ENCODE measurements at places on chromosomes 4 and X.
A peak's percentile ranks its signal among the peaks of the same experiment; 100 is the strongest.

- no peak for DNase-seq
Observed at GRCh38 chr4:123826896-123827295, 430.3 kb downstream of the SPRY1 start.

- DNase-seq, result no peak
Observed at GRCh38 chr4:14149176-14150053, 521.9 kb upstream of the BOD1L1 start.

DNA sequence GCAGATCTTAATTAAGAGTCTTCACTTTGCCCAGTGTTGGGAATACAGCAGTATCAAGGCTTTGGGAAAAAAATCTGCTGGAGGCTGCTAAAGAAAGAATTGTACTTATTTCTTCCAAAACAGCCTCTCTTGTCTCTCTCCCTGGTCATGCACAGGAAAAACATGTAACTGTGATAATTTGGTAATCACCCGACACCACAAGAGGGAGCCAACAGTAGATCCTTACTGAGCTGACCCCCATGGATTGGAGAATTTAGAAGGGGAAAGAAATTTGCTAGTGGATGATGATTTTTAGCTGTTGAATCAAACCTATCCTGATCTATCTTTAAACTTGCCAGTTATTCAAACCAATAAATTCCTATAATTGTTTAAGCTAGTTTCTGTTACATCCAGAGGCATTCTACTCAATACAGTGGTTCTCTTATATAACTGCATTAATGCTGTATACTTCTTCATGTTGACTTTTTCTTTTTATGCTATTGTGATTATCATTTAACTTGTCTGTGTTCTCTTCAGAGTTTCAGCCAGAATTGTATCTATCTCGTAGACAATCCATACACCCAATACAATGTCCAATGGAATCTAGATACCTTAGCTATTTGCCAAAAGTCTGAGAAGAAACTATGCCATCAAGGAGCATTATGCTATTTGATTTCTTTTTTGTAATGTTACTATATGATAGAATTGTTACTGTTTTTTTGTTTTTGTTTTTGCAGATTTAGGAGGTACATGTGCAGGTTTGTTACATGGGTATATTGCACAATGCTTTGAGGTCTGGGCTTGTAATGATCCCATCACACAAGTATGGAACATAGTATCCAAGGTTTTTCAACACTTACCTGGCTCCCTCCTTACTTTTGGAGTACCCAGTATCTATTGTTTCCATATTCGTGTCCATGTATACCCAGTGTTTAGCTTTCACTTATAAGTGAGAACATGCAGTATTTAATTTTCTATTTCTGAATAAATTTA is 31.3 kb upstream of the ARHGEF38 start:
- DNase-seq, result peak; percentile 8

- DNase-seq, result no peak
Observed at GRCh38 chr4:5128569-5128968, 77.3 kb downstream of the STK32B start.

DNA sequence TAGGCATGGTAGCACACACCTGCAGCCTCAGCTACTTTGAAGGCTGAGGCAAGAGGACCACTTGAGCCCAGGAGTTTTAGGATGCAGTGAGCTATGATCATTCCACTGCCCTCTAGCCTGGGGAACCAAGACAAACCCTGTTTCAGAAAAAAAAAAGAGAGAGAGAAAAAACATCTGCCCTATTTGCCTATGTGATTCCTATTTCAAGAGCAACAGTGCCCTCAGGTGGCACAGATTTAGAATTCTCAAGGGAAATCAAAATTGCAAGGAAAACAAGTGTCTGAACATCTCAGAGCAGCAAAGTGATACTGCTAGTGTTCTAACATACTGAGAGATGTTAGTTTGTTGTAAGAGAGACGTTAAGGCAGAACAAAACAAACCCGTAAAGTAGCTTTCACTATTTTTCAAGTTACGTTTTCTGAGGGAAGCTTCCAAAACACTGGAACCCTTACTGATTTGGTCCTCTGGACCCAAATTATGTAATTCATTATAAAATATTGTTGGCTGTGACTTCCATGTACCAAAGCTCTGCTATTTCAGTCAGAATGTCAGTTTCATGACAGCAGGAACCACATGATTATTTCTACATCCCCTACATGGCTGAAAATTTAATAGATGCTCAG is 7.9 kb downstream of the BDH2 start:
- DNase-seq, result peak; percentile 77

GRCh38 chrX:129981752-129982299 is 609 bp upstream of the BCORL1 start:
- DNase-seq, result peak; percentile 9

DNA sequence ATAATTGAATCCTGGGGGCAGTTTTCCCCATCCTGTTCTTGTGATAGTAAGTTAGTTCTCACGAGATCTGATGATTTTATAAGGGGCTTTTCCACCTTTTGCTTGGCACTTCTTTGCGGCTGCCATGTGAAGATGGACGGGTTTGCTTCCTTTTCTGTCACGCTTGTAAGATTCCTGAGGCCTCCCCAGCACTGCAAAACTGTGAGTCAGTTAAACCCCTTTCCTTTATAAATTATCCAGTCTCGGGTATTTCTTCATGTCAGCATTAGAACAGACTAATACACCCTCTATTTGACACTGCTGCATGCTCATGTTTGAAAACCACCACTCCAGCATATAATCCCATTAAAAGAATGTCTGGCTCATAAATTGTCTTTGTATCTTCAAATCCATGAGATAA is 264.4 kb upstream of the ITM2A start:
- DNase-seq, result no peak

GRCh38 chr4:168631241-168632162 is 134.7 kb downstream of the PALLD start:
- DNase-seq, result no peak

DNA sequence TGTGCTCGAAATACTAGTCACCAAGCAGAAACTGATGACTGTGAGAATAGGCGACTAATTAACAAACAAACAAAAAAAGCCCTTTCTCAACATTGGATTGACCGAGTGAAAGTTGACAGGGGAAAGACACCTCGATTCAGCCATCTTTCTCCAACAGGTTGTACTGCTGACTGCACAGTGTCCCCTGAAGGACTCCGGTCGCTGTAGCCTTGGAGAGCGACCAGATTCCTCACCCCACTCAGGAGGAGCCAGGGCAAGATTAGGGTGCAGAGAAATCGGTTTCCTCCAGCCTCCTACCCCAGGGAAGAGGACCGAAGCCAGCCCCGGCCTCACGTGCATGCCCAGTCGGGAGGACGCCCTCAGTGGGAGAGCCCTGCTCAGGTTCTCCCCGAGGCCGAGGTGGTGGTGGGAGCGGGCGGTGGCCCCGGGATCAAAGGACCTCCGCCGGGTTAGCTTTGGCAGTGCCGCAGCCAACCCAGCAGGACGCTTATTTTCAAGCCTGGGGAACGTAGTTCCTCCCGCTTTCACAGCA is 1.1 kb upstream of the RAP1GDS1 start:
- DNase-seq, result peak; percentile 39

DNA sequence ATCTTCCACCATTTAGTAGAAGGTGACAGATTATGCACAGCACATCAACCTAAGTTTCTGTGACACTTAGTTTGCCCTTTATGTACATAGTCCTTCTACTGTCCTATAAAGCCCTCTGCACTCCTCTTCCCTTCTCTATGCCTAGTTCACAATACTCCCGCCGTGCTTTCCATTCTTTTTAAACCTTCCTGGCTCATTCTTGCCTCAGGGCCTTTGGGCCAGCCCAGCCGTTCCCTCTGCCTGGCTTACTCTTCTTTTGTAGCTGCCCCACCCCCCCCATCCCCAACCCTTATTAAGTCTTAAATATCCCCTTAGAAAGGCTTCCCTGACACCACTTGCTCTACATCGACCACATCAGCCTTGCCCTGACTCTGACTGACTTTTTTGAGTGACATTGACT is 33.0 kb downstream of the SGMS2 start:
- DNase-seq, result no peak

DNA sequence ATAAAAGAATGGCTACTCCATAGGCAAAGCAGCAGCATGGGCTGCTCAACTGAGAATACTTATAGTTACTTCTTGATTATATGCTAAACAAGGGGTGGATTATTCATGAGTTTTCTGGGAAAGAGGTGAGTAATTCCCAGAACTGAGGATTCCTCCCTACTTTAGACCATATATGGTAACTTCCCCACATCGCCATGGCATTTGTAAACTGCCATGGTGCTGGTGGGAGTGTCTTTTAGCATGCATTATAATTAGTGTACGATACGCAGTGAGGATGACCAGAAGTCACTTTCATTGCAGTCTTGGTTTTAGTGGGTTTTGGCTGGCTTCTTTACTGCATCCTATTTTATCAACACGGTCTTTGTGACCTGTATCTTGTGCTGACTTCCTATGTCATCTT is 141.5 kb downstream of the MAGEB17 start:
- no peak for DNase-seq

GRCh38 chr4:90393215-90393614 is 266.0 kb downstream of the CCSER1 start:
- DNase-seq, result no peak

GRCh38 chr4:184472614-184473498 is 1.5 kb downstream of the IRF2 start:
- peak; percentile 62 for DNase-seq

DNA sequence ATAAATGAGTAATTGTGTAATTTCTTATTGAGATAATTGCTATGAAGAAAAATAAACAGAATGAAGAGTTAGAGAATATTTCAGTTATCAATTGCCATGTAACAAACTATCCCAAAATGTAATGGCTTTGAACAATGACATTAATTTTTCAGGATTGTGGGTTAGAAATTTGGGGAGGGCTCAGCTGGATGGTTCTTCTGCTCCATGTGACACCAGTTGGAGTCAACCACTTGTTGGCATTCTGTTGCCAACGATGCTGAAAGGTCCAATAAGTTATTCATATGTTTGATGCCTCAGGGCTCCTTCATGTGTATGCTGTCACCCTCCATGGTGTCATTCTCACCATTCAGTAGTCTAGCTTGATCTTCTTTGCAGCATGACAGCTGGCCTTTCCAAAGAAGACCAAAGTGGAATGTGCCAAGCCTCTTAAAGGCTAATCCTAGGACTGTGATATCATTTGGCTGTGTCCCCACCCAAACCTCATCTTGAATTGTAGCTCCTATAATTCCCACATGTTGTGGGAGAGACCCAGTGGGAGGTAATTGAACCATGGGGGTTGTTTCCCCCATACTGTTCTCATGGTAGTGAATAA is 20.9 kb upstream of the CCDC149 start:
- no peak for DNase-seq

DNA sequence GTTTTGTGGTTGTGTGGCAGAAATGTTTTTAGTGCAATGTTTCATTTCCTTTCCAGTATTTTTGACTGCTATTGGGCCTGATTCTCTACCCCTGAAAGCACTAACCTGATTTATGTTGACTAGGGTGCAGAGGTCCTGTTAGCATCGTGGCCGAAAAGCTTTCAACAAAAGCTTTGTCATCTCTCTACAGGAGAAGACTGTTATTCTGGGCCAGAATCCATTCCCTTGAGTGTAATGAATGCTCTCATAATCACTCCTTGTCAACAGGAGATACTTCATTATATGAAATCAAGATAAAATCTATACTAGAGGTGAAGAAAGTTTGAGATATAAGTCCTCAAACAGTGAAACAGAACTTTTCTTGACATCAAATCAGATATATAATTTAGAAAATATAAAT is 195.5 kb downstream of the ZNF330 start:
- no peak for DNase-seq

- no peak for DNase-seq
Observed at GRCh38 chr4:18850867-18851266, 829.3 kb upstream of the LCORL start.

DNA sequence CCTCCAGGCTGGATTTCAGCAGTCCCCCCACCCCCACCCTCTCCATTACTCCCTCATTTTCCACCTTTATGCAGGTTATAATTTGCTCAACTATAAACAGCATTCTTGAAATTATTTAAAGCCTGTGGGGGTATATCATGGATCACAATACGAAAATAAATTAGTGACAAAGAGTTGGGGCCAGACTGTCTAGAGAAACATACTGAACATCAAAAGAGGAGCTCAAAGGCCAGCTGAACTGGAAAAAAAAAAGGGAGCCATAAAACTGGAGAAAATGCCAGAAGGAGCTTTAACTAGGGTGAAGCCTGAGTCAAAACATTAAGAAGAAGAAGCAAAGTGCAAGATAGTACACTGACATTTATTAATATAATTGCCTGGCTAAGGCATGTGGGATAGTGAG is 137.8 kb downstream of the ANTXR2 start:
- no peak for DNase-seq

GRCh38 chr4:61771056-61771455 is 570.9 kb downstream of the ADGRL3 start:
- no peak for DNase-seq

GRCh38 chr4:86432559-86433134 is 72.8 kb upstream of the MAPK10 start:
- DNase-seq, result no peak

GRCh38 chrX:69884210-69884609 is 165.5 kb downstream of the AWAT2 start:
- DNase-seq, result no peak

DNA sequence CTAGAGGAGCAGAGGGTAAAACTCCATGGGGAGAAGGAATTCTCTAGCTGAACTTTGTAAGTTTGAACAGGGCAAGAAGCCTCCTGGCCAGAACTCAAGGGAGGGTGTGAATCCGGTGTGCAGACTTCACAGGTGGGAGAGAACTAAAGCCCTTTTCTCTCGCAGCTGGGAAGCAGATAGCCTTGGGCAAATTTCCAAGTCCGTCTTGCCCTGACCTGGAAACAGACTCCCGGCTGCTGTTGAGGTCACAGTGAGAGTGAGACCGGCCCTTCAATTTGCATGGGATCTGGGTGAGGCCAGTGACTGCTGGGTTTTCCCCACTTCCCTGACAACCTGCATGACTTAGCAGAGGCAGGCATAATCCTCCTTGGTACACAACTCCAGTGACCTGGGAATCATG is 94.5 kb upstream of the ZNF827 start:
- DNase-seq, result no peak

DNA sequence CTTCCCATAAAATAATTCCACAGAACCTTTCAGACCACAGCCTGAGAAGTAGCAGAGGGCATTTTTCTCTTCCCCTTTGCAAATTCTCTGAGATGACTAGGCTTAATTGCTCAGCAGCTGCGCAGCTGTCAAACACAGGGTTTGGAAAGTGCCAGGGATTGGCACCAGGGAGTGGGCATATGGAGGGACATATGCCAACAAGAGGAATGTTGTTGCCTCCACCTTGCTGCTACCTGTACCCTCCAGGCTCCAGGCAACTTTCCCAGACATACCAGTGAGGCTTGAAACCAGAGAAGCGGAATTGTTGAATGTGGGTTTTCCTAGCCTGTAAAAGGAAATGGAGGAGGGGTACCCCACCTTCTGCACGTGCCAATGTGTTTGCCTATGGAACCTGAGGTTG is 256.2 kb upstream of the GPR101 start:
- DNase-seq, result no peak

DNA sequence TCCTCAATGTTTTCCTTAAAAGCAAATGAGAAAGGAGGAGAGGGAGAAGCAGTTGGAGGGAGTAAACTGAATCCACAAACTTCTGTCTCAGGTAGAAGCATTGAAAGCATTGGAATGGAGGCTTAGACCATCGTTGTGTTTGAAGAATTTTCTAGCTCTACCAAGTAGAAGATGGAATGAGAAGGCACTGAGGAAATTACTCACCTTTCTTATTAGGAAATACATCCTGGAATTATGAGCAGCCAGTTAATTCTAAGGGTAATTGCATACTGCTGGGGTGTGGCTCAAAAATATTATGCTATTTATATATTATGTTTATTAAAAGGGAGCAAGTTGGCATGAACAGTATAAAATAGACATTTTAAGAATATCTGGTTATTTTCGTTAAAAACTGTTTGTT is 12.9 kb downstream of the PGM2 start:
- DNase-seq, result no peak
